Hematopoietic multipotent progenitor cell (in vitro differentiated cells): ENCODE measurements at places on chromosomes 6 and 20.

- no peak for DNase-seq
These were observed 204.5 kb downstream of the UBE3D start for GRCh38 chr6:82861121-82861520.

- DNase-seq = no peak
These were observed 47.2 kb downstream of the METTL24 start for GRCh38 chr6:110310861-110311446.

DNA sequence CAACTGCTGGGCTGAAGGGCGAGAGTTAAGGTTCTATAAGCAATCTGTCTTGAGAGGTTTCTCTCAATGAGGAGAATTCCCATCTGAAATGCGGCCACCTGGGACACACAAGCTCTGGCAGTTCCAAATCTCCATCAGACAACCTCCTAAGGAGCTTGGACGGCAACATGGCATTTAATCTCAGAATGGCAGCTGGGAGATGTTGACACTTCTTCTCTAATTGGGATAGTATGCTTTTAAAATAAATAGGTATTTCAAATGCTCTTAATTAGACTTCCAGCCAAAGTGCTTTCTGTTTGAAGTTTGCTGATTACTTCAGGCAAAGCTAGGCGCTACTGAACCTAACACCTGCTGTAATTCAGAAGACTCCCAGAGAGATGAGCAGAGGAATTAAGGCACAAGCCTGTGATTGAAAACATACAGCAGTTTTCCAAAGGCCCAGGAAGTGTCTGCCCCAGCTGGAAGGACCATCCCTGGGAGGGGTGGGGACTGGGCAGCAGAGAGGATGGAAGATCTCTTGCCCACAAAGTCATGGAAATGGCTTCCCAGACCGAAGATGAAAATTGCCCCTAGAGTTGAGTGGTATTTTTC is 59.1 kb upstream of the KCNK16 start:
- no peak for DNase-seq

GRCh38 chr6:110325197-110325596 is 33.0 kb downstream of the METTL24 start:
- DNase-seq = no peak

DNA sequence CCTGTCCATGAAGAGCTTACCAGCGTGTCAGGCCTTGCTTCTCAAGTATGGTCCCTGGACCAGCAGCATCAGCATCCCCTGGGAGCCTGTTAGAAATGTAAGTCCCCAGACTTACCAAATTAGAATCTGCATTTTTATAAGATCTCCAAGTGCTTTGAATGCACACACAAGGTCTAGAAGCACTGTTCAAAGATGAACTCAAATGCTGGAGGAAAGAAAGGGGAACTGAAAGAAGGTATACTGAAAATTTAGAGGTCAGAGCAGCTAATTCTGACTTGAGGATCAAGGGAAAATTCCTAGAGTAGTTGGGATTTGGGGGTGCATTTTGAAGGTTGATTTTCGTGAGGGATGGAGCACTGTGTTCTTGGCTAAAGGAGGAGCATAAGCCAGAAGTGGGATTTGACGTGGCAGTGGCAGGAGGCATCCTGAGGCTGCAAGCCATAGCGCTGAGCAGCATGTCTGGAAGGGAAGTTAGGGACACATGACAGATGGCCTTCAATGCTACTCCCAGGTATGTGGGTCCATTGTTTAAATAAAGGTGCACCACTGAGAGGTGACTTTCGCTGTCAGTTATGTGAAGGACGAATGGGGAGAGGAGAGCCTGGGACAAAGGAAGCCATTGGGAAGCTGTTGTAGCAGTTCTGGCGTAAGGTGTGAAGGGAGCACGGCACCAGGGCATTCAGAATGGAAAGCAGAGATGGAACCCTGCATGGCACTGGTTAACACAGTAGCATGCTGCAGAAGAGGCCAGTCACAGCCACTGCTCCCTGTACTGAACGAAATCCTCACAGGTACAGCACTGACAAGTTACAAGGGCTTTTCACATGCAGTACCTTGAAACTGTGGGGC is 36.2 kb downstream of the ARMC2 start:
- DNase-seq = no peak

DNA sequence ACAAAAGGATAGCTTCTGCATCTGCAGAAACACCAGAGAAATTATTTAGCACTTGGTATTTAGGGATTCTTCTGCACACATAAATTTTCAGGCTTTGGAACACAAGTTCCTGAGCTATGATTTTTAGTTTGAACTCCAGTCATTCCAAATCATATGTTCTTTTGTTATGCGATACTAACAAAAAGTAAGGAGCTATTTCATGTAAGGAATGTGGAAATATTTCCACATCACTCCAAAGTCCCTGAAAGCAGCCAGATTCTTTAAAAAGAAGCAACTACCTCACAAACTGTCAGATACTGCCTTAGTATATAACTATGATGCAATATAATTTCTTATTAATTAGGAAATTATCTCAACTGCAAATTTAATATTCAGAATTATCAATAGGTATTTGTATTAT is 106.9 kb downstream of the RNGTT start:
- no peak for DNase-seq

DNA sequence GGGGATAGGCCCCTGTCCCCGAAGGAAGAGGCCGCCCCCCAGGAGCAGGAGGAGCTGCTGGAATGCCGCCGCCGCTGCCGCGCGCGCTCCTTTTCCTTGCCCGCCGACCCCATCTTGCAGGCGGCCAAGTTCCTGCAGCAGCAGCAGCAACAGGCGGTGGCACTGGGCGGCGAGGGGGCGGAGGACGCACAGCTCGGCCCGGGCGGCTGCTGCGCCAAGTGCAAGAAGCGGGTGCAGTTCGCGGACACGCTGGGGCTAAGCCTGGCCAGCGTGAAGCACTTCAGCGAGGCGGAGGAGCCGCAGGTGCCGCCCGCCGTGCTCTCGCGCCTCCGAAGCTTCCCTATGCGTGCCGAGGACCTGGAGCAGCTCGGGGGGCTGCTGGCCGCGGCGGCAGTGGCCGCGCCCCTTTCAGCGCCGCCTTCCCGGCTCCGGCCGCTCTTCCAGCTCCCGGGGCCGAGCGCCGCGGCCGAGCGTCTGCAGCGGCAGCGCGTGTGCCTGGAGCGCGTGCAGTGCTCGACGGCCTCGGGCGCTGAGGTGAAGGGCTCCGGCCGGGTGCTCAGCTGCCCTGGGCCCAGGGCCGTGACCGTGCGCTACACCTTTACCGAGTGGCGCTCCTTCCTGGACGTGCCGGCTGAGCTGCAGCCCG is 630 bp downstream of the PPP1R3G start:
- DNase-seq = peak; percentile 44

GRCh38 chr20:50848341-50848808 is 53.5 kb downstream of the BCAS4 start:
- no peak for DNase-seq

DNA sequence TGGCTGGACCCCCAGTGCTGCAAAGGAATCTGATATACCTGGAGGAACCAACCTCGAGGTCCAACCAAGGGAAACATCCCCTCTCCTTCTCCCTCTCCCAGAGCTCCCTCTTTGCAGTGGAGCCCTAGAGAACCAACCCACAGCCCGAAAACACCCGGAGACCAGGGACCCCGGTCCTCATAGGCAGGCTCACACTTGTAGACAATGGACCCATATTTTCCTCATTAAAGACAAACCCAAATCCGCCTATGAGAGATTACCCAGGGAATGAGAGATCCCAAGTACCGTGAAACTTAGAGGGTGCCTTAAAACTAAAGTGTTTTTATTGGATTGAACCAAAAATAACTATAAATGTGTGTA is 9.6 kb upstream of the FOXF2 start:
- DNase-seq = no peak

DNA sequence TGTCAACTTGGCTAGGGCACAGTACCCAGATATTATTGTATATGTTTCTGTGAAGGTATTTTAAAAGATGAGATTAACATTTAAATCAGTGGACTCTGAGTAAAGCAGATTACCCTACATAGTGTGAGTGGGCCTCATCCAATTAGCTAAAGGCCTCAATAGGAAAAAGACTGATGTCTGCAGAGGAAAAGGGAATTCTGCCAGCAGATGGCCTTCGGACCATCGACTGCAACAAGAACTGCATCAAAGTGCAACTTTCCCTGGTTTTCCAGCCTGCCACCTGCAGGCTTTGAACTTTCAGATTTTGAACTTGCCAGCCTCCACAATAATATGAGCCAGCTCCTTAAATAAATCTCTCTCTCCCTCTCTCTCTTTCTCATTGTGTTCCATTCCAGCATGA is 80.5 kb downstream of the IMPG1 start:
- DNase-seq = no peak

DNA sequence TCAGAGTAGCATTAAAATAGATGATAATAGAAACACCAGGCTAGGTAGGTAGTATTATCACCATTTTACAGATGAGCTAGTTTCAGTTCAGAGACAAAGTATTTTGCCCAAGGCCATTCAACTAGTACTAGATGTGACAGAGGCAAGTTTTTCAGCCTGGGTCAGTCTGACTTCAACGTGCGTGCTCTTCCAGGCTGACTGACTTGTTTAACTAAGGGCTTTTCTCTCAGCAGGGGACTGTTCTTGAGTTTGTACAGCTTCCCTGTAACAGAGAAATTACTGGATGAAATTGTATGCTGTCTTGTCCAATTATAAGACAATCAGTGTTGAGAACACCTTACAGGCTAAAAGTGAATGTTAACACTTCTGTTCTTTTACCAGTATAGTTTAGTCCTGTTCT is 333.5 kb upstream of the MAN1A1 start:
- DNase-seq = no peak

- DNase-seq = no peak
These were observed 27.3 kb downstream of the FNDC1 start for GRCh38 chr6:159196430-159196975.

DNA sequence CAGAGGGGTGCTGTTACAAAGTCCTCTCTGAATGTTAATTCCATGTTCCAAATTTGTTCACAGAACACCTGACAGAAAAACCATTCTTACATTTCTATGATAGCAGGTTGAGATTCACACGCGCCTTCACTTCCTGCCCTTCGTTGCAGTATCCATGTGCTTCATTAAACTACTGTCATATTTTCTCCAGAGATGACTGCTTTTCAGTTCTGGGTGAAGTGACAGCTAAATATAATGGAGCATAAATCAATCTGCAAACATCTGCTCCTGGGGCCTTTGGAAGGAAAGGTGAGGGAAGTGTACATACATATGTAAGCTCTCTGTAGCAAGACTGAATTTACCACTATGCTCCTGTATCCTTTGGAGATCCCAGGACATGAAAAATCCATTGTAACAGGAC is 750.2 kb downstream of the HDGFL1 start:
- DNase-seq = no peak

DNA sequence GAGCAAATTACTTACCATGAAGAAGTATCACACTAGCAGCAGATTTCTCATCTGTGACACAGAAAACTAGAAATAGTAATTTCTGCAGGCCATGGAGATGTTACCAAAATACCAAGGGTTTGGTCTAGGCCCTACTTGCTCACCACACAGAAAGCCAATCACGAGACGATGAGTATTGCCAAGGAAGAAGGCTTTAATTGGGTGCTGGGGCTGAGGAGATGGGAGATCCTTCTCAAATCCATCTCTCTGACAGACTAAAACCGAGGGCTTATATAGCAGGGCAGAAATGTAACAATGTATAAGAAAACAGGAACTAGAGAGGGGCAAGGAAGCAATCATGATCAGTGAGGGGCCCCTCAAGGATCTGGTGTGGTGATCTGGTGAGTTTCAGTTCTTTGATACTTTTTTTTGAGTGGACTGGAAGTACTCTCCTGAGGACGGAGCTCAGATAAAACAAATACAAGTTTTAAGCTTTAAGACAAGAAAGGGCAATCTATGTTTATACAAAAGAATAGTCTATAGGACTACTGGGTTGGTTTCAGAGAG is 40.9 kb downstream of the RNF182 start:
- DNase-seq = no peak

GRCh38 chr6:90293319-90293953 is 3.2 kb downstream of the BACH2 start:
- no peak for DNase-seq

- no peak for DNase-seq
These were observed 11.1 kb upstream of the HMGA1 start for GRCh38 chr6:34225551-34225950.

GRCh38 chr6:9532621-9533557 is 882.0 kb downstream of the TFAP2A start:
- DNase-seq = no peak

- DNase-seq = no peak
These were observed 96.7 kb downstream of the BACH2 start for GRCh38 chr6:90199900-90200299.

DNA sequence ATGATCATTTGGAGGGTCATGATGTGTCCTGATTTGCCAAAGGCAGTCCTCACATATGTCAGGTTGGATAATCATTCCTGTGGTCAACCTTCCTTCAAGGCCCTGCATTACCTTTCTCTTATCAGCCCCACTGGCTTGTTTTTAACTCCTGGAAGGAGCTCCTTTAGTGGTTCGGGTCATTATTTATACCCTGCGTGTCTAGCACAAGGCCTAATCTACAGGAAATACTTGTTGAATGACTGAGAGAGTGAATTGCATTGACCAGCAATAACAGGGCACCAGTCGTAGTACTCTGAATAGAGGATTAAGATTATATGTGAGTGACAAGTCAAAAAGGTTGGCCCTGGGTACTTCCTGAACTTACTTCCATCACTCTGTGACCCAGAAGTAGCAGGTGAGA is 4.5 kb downstream of the HIVEP2 start:
- DNase-seq = no peak

GRCh38 chr6:170542031-170542719 is 10.9 kb downstream of the PSMB1 start:
- no peak for DNase-seq

GRCh38 chr6:14944593-14944992 is 301.3 kb upstream of the JARID2 start:
- no peak for DNase-seq

GRCh38 chr6:144217264-144217663 is 66.9 kb downstream of the STX11 start:
- DNase-seq = no peak

DNA sequence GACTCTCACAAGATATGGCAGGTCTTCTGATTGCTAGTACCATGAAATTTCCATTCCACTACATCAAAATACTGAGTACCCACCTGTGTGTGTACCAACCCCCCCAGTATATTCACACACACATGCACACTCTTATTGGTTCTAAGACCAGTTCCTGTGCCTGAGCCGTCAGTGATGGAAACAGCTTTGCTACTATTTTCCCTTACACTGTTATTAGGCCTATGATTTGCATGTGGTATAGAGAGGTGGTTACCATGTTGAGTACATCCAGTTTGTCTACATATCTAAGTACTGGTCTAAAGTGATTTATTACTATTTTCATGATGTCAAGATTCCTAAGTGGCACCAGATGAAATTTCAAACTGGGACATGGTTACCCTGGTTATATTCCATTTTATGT is 459.9 kb downstream of the BCKDHB start:
- DNase-seq = no peak

GRCh38 chr6:44058617-44059358 is 68.5 kb downstream of the MRPL14 start:
- DNase-seq = peak; percentile 95

GRCh38 chr6:81857812-81858211 is 105.3 kb upstream of the TENT5A start:
- DNase-seq = no peak
